ENCODE measurements at places on chromosomes 7 and 10.

GRCh38 chr7:41027428-41028115, 675.3 kb downstream of the INHBA start:
- no peaks in the 10 kb centered on the region for H3K4me1 ChIP-seq
- no peaks in the 10 kb centered on the region for H3K36me3 ChIP-seq
- DNase-seq = no peak
- H3K27ac ChIP-seq = no peak overlapping the region
- no peak overlapping the region for H3K4me3 ChIP-seq
- no peaks in the 10 kb centered on the region for H3K27me3 ChIP-seq

GRCh38 chr10:49335364-49335972, 36.5 kb downstream of the C10orf71 start:
- H3K4me3 ChIP-seq = no peak overlapping the region
- no peaks in the 10 kb centered on the region for H3K27me3 ChIP-seq
- peak overlapping the region; percentile 56 for H3K27ac ChIP-seq
- peak; percentile 31 for DNase-seq

GRCh38 chr7:136251826-136252225, 274.7 kb upstream of the MTPN start:
- no peaks in the 10 kb centered on the region for H3K4me1 ChIP-seq
- no peaks in the 10 kb centered on the region for H3K27me3 ChIP-seq
- no peak overlapping the region for H3K4me3 ChIP-seq
- H3K36me3 ChIP-seq = no peaks in the 10 kb centered on the region
- no peak overlapping the region for H3K27ac ChIP-seq

DNA sequence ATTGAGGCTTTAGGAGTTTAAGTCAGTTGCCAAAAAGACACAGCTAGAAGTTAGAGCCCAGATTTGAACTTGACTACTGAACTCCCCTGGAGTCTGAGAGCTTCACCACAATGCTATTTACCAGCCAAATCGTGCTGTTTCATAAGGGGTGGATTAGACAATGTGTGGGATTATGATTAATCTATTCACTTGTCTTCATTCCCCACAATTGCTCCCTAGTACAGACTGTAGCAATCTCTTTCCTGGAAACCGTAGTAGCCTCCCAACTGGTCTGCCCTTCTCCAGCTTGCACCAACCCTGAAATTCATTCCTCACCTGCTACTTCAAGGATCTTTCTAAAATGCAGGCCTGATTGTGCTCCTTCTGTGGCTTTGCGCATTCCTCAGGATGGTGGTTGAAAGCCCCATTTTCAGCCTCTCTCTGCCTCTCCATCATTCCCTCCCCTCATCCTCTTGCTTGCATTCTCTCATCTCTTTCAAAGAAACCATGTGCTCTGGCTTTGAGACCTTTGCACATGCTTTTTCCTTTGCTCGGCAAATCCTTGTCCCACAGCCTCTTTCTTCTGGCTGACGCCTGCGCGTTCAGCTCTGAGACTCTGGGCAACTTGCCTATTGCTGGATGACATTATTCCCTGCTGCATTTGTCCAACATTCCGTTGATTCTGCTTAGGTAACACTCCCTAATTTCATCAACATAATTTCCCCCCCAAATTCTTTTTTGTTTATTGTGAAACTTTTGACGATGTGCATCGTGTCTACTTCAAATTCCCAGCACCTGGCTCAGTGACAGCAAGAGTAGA, 145.1 kb downstream of the ADRA2A start:
- H3K4me3 ChIP-seq = no peak overlapping the region
- H3K4me1 ChIP-seq = no peaks in the 10 kb centered on the region
- H3K27ac ChIP-seq = no peak overlapping the region
- DNase-seq = no peak

DNA sequence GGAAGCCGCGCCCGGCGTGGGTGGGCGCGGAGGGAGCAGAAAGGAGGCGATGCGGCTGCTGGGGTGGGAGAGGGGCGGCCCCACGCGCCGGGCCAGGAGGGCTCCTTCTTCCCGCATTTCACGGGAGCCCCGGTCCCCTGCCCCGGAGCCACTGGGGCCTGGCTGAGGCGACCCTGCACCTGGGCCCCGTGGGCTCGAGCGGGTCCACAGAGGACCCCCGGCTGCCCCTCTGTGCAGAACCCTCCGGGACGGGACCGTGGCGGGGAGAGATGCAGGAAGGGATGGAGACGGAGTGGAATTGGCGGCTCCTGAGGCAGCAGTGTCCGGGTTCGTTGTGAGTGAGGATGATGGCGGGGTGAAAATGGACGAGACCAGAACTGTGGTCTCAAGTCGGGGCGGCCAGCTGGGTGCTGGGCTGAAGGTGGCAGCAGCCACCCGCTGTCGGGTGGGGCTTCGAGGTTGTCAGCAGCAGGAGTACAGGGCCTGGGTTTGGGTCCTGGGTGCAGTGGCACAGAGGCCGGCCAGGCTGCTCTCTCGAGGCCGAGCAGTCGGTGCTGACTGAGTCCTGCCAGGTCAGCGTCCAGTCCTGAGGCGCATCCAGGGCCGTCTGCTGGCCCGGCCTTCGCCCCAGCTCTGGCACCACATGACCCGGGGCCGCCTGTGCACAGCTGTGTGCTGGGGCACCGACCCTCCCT, 80.4 kb downstream of the VIPR2 start:
- no peak for DNase-seq
- H3K27ac ChIP-seq = no peak overlapping the region
- H3K27me3 ChIP-seq = no peaks in the 10 kb centered on the region

- no peak for DNase-seq
- H3K4me3 ChIP-seq = no peak overlapping the region
- no peak overlapping the region for H3K27ac ChIP-seq
- no peaks in the 10 kb centered on the region for H3K27me3 ChIP-seq
Observed at GRCh38 chr7:39433550-39433949, 132.7 kb upstream of the YAE1 start.

- peak overlapping the region; percentile 50 for H3K27ac ChIP-seq
- DNase-seq = peak; percentile 46
- H3K27me3 ChIP-seq = no peaks in the 10 kb centered on the region
- no peak overlapping the region for H3K4me3 ChIP-seq
Observed at GRCh38 chr7:50262446-50262845, 42.1 kb upstream of the IKZF1 start.

DNA sequence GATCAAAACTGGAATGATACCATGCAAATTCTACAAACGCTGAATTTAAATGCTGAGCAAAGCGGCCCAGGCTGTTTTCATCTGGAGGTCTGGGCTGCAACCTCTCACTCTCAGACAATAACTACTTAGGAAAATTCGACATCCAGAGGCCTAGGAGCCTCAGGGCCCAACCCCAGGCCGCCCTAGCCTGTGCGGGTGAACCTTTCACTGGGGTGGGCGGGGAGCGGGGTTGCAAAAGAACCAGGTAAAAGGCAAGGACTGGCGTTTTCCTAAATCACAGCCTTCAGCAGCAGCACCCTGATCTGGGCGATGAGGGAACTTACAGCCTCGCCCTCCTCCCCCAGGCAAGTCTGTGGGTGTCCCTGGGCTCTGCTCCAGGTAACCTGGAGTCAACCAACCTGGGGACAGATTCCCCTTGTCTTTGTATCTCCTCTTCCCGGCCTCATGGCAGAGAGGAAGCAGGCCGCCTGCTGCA, 33.4 kb downstream of the CALML5 start:
- no peaks in the 10 kb centered on the region for H3K36me3 ChIP-seq
- no peak overlapping the region for H3K27ac ChIP-seq
- DNase-seq = no peak
- no peaks in the 10 kb centered on the region for H3K27me3 ChIP-seq
- no peaks in the 10 kb centered on the region for H3K4me1 ChIP-seq
- H3K4me3 ChIP-seq = no peak overlapping the region

- peaks cover 12% of the 10 kb centered on the region for H3K36me3 ChIP-seq
- no peak for DNase-seq
- H3K27me3 ChIP-seq = no peaks in the 10 kb centered on the region
- no peak overlapping the region for H3K27ac ChIP-seq
- H3K4me1 ChIP-seq = no peaks in the 10 kb centered on the region
Observed at GRCh38 chr7:133633055-133633454, 380.2 kb downstream of the EXOC4 start.

- DNase-seq = no peak
- no peaks in the 10 kb centered on the region for H3K27me3 ChIP-seq
- H3K4me1 ChIP-seq = peaks cover 3% of the 10 kb centered on the region
- no peaks in the 10 kb centered on the region for H3K36me3 ChIP-seq
- H3K4me3 ChIP-seq = no peak overlapping the region
Observed at GRCh38 chr7:74542558-74543117, 88.9 kb downstream of the GTF2IRD1 start.

GRCh38 chr10:6151087-6151977, 51.4 kb upstream of the PFKFB3 start:
- H3K4me3 ChIP-seq = peak overlapping the region; percentile 16
- H3K27me3 ChIP-seq = no peaks in the 10 kb centered on the region
- peak overlapping the region; percentile 66 for H3K27ac ChIP-seq
- H3K4me1 ChIP-seq = peaks cover 29% of the 10 kb centered on the region
- DNase-seq = peak; percentile 49
